ENCODE measurements at places on chromosomes 11 and 22.

DNA sequence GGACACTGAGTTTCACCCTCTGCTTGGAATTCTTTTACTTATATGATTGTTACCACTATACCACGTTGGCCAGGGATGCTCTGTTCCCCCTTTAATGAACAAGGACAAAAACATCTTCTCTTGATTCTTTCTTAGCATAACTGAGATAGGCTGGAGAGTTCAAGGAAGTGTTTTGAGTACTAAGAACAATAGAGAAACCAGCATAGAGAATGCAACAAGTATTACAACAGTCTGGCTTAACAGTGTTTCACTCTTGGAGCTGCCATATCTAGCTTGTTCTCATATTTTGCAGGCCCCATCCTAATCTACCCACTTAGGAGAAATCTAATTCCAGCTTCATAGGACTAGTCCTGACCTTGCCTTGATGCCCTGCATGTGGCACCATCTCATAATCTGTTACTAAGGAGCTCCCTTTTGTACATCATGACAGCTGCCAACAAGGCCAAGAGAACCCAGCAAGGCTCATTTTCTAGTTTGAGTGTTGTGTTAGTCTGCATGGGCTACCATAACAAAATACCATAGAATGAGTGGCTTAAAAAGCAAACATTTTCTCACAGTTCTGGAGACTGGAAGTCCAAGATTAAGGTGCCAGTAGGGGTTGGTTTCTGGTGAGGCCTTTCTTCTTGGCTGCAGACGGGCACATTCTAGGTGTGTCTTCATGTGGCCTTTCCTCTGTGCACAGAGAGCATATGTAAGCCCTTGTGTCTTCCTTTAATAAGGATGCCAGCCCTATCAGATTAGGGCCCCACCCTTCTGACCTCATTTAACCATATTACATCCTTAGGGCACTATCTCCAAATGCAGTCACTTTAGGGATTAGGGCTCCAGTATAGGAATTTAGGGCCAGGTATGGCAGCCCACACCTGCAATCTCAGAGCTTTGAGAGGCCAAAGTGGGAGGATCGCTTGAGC, 37.8 kb downstream of the PACS1 start:
- DNase-seq = no peak

DNA sequence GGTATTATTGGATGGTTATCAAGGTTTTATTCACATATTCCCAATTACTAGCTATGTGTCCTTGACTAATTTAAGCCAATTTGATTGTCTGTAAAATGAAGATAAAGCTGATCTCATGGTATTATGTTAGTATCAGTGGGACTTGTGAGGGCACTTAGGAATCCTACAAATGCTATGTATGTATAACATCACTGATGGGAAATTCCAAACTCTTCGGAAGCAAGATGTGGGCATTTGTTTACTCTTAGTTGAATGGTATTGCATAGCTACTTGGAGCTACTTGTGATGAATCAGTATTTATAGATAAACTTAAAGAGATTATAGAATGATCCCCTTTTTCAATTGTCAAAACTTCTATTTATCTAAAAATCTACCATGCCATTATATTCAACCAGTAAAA, 239.9 kb downstream of the CNTN5 start:
- DNase-seq = no peak

DNA sequence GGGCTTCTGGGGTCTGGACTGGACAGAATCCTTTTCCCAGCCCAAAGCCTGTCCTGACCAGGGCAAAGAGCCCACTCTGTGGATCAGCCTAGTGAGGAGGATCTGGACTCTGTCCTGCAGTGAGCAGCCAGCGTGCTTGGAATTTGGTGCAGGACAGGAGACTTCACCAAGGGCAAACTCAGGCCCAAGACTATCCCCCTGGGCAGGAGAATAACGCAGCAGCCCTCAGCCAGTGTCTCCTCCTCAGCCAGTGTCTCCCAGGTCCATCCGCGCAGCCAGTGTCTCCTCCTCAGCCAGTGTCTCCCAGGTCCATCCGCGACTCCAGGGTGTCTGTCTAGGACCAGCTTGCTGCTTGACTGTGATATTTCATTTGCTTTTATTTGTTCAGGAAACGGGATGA, 1334.0 kb downstream of the TBC1D22A start:
- DNase-seq = no peak

GRCh38 chr11:4454021-4454420, 4.9 kb downstream of the OR52K2 start:
- no peak for DNase-seq

DNA sequence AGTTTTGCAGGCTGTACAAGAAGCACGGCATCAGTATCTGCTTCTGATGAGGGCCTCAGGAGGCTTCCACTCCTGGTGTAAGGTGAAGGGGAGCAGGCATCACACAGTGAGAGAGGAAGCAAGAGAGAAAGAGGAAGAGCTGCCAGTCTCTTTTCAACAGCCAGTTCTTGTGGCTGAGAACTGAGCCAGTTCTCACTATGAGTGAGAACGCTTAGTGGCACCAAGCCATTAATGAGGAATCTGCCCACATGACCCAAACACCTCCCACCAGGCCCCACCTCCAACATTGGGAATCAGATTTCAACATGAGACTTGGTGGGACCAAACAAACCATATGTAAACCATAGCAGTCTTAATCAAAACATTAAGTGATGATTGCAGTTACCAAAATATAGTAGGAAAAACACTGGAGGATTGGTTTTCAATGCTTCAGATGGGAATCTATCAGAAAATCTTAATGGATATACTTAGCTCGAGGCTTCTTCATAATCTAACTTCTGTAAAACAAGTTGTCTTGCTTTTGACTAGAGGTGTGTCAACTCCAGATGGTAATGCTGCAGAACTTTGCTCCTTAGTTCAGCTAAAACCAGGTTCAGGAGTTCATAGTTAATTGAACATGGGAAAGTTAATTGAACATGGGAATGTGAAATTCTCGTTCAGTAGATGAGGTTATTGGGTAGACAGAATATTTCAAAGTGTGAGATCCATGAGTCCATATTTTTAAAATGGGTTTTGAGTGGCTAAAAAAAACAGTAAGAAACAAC, 12.2 kb downstream of the FAR1 start:
- no peak for DNase-seq

DNA sequence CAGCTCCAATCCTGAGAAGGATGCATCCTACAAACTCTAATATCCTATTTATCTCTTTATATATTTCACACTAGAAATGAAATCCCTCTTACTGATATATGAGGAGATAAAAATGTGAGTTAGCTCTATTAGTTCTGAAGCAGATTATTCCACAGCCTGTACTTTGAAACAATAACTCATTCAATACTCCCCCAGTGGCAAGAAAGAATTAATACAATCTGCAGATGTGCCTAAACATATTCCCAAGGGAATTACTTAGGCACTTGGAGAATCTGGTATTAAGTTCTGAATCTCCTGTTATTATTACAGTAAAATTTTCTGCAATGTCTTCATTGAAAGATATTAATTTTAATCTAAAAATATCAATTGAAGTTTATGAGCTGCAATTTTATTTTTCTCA, 59.4 kb downstream of the DDI1 start:
- no peak for DNase-seq

DNA sequence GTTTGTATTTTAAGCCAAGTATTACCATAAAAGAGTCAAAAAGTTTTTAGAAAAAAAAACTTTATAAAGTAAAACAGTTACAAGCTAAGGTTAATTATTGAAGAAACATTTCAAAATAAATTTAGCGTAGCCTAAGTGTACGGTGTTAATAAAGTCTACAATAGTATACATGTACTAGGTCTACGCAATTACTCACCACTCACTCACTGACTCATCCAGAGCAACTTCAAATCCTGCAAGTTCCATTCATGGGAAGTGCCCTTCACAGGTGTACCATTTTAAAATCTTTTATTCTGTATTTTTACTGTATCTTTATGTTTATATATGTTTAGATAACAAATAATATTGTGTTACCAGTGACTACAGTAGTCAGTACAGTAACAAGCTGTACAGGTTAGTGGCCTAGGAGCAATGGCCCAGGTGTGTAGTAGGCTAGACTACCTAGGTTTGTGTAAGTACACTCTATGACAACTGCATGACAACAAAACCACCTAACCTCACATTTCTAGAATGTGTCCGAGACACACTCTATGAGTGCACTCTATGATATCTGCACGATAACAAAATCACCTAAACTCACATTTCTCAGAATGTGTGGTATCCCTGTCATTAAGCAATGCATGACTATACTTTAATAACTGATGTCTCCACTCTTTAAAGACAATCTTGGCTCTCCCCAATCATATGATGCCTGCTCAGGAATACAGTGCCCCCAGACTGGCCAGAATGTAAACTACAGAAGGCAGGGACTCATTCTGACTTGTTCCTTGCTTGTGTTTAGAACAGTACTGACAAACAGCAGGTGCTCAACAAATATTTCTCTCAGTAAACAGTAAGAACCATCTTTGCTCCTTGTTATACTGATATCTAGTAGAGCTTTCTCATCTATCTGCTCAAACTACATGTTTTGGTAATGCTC, 21.2 kb downstream of the KMT5B start:
- no peak for DNase-seq

GRCh38 chr11:9893474-9893873, 229.6 kb downstream of the SWAP70 start:
- no peak for DNase-seq

DNA sequence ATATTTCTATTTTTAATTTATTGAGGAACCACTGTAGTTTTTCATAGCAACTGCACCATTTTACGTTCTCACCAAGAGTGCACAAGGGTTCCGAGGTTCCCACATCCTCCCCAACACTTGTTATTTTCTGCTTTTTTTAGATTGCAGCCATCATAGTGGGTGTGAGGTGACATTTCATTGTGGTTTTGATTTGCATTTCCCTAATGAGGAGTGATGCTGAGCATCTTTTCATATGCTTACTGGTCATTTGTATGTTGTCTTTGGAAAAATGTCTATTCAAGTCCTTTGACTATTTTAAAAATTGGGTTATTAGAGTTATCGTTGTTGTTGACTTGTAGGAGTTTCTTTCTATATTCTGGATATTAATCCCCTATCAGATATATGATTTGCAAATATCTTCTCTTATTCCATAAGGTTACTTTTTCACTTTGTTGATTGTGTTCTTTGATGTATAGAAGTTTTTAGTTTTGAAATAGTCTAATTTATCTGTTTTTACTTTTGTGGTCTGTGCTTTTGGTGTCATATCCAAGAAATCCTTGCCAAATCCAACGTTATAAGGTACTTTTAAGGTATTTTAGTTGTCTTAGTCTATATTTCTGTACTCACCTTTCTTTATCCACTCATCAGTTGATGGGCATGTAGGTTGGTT, 9.0 kb downstream of the NEAT1 start:
- DNase-seq = no peak

Data from NCI-H1930 (cell line).